ENCODE measurements at places on chromosomes 3 and 15.

DNA sequence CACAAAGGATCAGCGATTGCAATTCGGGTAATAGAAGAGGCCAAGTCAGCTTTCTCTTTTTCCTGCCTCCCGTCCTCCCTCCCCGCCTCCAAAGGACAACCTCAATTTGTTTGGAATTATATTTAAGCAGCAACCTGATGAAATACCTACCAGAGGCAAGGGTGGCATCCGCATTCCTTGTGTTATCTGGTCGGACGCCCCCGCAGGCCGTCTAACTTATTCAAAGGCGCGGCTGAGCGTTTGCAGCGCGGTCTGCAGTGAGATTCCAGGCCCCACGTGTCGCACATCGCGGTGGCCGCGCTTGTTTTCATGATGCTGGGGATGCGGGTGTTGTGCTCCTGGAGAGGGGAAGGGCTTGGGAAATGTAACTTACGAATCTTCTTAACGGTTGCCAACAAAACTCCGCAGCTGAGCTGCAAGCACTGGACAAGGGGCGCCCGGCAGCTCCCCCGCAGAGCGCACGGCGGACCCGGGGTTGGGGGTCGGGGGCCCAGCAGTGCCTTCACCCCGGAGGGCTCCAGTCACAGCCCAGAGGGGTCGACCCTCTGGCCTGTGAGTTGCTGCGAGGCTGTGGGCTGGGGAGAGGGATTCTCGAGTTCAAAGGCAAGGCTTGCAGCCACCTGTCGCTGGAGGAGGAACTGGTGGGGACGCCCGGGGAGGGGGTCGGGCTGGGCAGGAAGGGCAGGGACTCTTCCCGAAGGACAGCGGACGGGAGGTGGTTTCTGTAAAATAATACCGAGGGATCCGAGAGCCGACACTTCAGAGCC is 20.5 kb upstream of the RGMA start:
- DNase-seq: no peak

GRCh38 chr15:73313861-73314260 is 54.9 kb downstream of the HCN4 start:
- no peak for DNase-seq

GRCh38 chr3:48404440-48405342 is 25.2 kb downstream of the PLXNB1 start:
- DNase-seq: no peak

DNA sequence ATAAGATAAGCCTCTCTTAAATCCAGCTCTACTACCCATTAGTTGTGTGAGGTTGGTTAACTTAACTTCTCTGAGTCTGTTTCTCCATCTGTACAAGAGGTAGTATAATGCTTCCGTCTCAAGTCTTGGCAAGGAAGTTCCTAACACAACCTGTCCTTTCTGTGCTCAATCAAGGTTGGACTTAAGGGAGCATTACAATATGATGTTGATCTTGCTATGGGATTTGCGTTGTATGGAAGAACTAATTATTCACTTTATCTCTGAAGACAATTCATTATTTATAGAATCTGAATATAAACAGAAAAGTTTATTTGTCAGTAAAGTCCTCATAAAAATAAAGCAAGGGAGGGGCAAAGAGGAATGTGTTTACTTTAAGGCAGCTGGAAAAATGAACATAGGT is 18.9 kb upstream of the SPTSSB start:
- no peak for DNase-seq

- DNase-seq: peak; percentile 84
Observed at GRCh38 chr15:64507293-64507802, 47.0 kb downstream of the ZNF609 start.

DNA sequence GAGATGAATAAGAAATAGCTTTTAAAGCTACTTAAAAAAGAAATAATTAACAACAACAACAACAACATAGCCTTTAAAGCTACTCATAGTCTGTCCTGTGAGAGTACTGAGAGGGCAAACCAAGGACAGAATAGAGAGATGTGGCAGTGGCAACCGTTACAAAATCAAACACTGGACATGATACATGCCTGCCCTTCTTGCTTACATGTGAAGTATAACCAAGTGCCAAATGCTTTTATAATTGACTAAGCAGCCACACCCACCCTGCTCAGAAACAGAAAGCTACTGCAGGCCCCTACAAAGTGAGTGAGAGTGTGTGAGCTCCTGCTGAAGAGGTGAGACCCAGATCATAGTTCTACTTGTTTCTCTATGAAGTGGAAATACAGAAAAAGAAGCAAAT is 38.4 kb downstream of the NDUFB4 start:
- no peak for DNase-seq

GRCh38 chr3:11131371-11131770 is 22.9 kb upstream of the HRH1 start:
- no peak for DNase-seq

GRCh38 chr3:69384326-69384725 is 1.6 kb downstream of the FRMD4B start:
- DNase-seq: no peak

- DNase-seq: no peak
Observed at GRCh38 chr15:79881668-79882067, 15.1 kb downstream of the MTHFS start.
